Brain (organoid and tissue), 16 donors: ENCODE measurements at places on chromosomes 5 and 9.

- DNase-seq = peak; percentile 55
These were observed 106.1 kb downstream of the THBS4 start for GRCh38 chr5:80141147-80141671.

GRCh38 chr5:101437351-101437750, 534.3 kb upstream of the ST8SIA4 start:
- DNase-seq = no peak

- no peak for DNase-seq
These were observed 9.9 kb downstream of the PLPP7 start for GRCh38 chr9:131299346-131299960.

- DNase-seq = no peak
These were observed 178.5 kb upstream of the GNA14 start for GRCh38 chr9:77826621-77827020.

- peak; percentile 57 for DNase-seq
These were observed 715 bp downstream of the RC3H2 start for GRCh38 chr9:122904466-122904822.

- DNase-seq = peak; percentile 27
These were observed 234.6 kb downstream of the GADD45G start for GRCh38 chr9:89839449-89839848.

- peak; percentile 78 for DNase-seq
These were observed 160.0 kb downstream of the C9orf152 start for GRCh38 chr9:110047955-110048402.

DNA sequence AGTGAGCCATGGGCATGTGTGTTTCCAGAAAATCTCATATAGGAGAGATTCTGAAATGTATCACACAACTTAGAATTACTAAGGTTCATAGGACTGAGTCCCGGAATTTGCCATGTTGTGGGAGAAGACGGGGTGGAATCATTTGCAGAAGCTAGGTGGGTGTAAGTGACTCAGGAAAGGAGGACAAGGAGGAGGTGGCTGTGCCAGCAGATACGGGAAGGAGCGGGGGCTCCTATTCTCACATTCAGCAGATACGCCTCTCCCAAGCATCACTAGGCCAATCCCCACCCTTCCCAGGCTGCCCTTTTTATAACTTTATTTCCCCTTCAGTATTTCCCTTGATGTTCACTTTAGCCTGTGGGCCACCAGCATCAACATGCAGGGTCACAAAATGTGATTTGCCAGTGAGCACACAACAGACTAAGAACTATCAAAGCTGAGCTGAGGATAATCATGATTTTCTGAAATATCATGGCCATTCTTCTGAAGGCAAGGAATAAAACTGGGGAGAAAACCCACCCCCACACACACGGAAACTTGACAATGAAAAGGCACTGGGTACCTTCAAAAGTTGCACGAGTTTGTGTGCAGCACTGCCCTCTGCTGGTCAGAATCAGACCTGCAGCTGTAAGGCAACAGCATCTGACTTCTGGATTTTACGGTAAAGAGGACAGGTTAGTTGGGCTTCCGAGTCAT, 133.2 kb downstream of the MTX3 start:
- peak; percentile 57 for DNase-seq

DNA sequence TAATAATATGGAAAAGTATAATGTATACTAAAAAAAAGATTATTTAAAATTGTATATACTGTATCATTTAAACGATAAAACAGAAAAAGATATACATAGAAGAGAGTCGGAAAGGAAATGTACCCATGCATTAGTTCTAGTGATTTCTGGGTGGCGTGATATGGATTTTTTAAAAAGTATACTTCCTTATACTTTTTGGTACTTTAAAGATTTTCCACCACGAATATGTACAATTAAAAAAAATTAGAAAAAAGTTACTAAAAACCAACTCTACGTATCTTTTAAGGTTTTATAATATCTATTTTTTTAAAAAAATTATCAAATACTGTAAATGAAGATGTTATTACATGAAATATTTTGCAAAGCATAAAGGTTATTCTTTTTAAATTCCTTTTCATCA, 12.3 kb downstream of the PHF19 start:
- no peak for DNase-seq

DNA sequence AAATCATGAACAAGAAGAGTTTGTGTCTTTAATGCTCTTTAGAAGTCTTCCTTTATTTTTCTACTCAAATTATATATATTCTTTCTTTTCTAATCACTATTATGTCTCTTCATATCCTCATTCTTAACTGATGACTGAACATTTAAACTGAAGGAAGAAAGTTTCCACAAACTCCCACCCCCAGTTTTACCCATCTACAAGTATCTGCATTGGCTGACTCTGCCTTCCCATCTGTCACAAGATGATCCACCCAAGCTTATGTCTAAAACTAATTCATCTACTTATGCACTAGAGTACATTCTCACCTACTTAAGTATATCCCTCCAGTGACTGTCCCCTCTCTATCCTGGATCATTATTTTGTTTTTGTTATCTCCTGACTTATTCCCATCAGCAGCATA, 344.5 kb downstream of the PRR16 start:
- DNase-seq = no peak
